ENCODE measurements at places on chromosomes 7 and 10.

- no peak for DNase-seq
Measured at GRCh38 chr10:12062754-12063482, 5.8 kb upstream of the DHTKD1 start.

DNA sequence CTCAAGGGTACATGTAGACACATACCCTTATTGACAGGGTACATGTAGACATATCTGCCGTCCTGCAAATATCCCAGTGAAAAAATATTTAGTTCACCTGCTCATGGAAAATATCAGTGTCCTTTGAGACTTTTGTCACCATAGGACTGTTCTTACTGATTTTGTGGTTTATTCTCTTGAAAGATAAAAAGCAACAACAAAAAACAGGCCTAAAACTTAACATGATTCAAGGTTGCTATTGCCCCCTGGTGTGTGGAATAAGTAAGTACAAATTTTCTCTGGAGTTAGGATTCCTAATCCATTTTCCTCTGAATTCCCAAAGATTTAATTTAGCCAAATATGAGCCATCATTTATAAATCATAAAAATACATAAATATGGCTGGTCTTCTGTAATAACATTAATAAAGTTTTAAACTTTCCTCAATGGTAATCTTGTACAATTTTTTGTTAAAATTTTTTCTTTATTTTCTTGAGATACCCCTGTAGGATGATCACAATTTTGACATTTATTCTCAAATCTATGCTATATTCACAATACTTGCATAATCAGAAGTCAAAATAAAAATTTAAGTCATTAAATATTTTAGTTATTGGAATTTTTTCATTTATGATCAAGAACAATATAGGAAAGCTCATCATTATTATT lies 741.4 kb upstream of the POT1 start:
- no peak for DNase-seq

- DNase-seq, result no peak
Measured at GRCh38 chr10:82564353-82565196, 689.6 kb downstream of the NRG3 start.

GRCh38 chr7:97006055-97006815 lies 882 bp downstream of the DLX6 start:
- DNase-seq, result no peak

- no peak for DNase-seq
Measured at GRCh38 chr10:77560471-77560870, 77.1 kb downstream of the KCNMA1 start.

- DNase-seq, result no peak
Measured at GRCh38 chr7:55970978-55971377, 6.6 kb downstream of the NIPSNAP2 start.

- no peak for DNase-seq
Measured at GRCh38 chr10:61781969-61782403, 119.3 kb downstream of the CABCOCO1 start.

- no peak for DNase-seq
Measured at GRCh38 chr10:117603081-117603480, 60.5 kb downstream of the EMX2 start.

DNA sequence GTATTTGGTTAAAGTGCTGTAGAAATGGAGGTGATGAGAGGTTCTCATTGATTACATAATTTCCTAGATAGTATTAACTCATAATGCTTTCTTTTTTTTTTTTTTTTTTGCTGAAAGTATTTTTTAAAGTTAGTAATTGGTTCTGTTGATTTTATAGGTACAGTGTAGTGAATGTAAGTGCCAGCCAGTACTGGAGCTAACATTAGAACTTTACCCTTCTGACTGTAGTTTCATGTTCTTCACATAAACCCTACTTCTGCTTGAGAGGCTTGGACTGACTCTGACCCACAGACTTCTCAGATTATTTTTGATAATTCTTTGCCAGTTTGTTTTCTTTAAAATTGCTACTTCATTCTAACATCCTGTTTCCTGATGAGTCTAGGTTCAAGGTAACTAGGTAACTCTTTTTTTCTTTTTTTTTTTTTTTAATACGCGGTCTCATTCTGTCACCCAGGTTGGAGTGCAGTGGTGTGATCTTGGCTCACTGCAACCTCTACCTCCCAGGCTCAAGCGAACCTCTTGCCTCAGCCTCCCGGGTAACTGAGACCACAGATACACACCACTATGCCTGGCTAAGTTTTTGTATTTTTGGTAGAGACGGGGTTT lies 92.2 kb upstream of the OIT3 start:
- DNase-seq, result no peak

GRCh38 chr7:45589061-45589460 lies 14.9 kb downstream of the ADCY1 start:
- DNase-seq, result no peak

DNA sequence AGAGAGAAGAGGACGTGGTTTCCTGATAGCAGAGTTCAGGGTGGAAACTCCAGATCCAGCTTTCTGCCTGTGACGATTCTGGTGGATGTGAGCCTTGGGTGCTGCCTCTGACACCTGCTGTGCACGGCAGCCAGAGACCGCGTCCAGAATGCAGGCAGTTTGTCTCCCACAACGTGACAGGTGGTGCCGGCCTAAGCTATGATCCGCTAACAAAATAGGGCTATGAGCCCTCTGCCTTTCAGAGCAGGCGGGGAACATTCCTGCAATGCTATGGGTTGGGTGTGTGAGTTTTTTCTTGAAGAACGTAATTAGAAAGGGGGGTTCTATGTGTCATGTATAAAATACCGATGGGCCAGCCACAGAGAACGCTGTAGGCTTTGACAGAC lies 297.3 kb upstream of the PRKCQ start:
- DNase-seq, result no peak

GRCh38 chr7:148700661-148701064 lies 2.0 kb downstream of the CUL1 start:
- DNase-seq, result peak; percentile 57

- no peak for DNase-seq
Measured at GRCh38 chr7:36723951-36724664, at the start of gene AOAH. AOAH (minus strand) TSS chr7:36724494; CDS start chr7:36724148, 346 bp downstream.

DNA sequence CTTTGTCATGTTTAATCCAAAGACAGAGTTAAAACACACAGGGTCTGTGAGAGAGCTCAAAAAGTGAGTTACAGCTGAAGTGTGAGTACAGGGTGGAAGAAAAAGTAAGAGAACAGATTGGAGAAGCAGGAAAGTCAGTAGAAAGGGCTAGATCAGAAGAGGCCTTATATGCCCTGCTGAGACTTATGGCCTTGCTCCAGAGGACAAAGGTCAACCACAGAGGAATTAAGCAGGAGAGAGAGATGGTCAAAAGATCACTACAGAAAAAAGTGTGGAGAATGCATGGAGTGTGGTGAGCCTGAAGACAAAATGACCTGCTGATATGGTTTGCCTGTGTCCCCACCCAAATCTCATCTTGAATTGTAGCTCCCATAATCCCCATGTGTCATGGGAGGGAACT lies 213.8 kb downstream of the NEBL start:
- DNase-seq, result no peak

- no peak for DNase-seq
Measured at GRCh38 chr7:151346470-151346769, 4.8 kb downstream of the NUB1 start.

DNA sequence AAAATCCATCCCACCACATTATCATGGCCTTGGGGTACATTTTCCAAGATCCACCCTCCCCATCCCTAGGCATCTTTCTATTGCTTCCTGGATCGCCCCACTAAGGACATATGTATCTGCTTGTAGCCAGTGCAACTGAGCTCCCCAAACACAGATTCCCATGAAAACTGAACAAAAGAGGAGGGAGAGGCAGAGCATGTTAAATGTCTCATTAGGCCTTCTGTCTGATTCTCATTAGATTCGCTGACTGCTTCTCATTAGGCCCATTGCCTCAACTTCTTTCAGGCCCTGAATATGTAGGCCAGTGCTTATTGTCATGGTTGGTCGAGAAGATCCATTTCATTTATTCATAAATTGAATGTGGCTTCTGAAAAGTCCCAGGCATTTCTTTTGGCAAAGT lies 698.9 kb downstream of the INHBA start:
- DNase-seq, result no peak

DNA sequence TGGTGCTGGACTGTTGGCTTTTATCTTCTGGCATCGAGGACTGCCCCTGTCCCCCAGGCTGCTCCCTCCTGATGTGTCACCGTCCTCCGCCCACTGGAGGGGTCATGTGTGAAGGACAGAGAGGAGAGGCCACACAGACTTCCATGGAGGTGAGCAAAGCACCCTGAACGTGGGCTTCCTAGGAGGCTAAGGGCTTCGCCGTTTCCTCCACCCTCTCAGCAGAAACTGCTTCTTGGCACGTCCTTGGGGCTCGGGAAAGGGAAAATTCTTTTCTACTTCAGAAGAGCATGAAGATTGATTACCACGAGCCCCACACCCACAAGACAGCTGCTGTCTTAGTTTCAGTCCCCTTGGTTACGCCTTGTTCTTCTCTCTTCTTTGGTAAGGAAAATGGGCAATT lies 218.2 kb downstream of the CCDC3 start:
- DNase-seq, result no peak

DNA sequence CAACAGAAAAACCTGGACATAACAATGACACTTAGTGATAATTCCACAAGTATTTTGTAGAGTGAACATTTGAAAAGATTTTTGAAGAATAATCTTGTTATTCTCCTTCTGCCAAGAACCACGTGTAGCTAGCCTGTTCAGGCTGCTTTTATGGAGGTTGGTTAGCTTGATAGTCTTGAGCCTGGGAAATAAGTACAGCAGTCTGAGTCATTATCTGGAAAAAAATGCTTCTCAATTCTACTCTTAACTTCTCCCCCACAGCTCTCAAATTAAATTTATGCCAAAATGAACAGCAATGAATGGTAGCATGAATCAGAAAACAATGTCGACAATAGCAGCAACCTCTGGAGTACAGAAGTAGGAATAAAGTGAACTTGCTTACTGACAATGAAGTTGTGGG lies 63.2 kb downstream of the GPR37 start:
- DNase-seq, result no peak

DNA sequence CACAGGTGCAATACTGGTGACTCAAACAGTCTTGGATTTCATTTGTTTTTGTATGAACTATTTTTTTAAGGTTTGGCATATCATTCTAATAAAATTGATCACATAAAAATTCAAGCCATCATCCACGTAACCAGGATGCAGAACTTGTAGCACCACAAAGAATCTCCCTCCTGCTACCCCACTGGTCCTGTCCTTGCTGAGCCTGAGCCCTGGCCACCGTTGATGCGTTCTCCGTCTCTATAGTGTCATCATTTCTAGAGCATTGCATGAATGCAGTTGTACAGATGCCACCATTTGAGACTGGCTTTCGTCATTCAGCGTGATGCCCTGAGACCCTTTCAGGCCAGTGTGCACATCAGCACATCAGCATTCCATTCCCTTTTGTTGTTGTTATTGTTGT lies 273.5 kb downstream of the TCERG1L start:
- DNase-seq, result no peak

DNA sequence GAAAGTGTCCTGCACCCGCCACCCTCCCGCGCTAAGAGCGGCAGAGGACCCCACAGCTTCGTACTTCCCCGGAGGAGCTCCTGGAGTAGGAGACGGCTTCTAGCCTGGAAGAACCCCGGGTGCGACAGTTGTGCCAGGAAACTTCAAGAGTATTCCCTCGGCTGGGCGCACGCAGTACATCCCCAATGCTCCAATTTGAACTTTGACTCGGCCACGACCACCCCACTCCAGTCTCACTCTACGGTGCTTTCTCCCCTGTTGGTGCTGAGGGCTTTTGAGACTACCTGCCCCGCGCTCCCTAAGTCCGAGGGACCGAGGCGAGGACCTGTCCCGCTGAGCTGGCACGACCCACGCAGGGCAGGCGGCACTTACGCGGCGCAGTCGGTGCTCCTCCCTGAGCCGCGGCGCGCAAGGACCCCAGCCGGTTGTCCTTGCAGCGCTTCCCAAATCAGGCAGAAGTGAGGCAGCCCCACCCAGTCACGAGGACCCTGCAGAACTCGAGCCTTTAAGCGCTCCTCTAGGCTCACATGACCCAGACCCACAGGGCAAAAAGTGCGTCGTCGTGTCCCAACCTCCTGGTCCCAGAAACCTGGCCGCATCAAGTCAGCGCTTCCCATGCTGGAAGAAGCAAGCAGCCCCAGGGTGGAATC lies at the start of gene CPVL:
Gene CPVL (minus strand): TSS at position 481 of the 650 bp plus-strand sequence. CDS start 25,476 bp downstream, outside the sequence.
- peak; percentile 72 for DNase-seq

DNA sequence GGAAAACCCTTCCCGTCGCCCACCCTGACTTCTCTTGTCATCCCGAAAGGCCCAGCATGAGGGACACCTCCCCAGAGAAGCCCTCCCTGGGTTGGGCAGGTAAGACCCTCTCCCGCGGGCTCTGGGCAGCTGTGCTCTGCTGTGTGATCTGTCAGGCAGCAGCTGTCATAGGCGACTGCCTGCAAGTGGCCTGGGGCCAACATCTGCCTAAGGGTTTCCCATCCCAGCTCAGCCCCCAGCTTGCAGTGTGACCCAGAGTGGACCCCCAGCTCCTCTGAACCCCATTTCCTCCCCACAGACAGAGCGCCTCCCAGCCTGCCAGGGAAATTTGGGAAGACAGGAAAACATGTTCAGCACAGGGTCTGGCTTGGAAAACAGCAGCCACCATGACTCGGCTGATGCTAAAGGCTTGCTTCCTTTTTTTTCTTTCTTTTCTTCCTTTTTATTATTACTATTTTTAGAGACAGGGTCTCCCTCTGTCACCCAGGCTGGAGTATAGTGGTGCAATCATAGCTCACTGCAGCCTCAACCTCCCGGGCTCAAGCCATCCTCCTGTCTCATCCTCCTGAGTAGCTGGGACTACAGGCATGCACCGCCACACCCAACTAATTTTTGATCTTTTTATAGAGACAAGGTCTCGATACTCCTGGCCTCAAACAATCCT lies 18.3 kb upstream of the TNRC18 start:
- DNase-seq, result no peak

DNA sequence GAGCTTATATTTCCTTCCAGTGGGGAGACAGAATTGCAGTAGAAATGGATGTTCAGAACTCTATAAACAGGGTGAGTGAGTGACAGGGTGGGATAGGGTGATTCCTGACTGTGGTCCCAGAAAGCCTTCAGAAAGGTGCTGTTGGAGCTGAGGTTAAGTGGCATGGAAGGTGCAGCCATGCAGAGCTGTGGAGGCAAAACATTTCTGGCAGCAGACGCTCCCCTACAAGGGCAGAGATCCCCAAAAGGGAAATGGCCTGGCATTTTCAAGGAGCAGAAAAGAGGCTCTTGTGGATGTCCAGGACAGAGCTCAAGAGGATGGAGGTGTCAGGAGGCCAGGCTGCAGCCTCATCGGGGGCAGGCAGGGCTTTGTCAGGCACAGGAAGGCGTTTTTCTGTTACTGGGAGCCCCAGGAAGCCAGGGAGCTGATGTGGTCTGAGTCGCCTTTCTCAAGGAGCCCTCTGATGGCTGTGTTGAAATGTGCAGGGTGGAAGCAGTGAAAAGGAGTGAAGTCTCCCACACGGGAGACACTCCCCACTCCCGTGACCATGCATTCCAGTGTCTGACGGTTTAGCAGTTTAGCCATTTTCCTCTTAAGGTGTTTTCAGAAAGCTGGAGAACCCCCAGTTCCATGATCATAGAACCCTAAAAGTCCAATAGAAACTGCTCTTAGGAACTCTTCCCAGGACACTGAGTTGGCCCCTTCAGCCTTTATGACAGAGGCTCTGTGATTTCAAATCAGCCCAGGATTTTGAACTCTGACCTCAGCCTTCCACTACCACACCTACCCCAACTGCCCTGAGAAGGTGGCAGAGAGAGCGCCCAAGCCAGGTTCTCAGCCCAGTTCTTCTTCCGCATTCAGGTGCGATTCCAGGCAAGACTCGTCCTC lies 96.2 kb downstream of the C10orf105 start:
- DNase-seq, result no peak

All from upper lobe of left lung (tissue), 6 donors.